Fibroblast of skin of left biceps (primary cell): ENCODE measurements at places on chromosomes 12 and 14.

GRCh38 chr12:879641-880040 lies 69.9 kb downstream of the RAD52 start:
- no peak for DNase-seq

DNA sequence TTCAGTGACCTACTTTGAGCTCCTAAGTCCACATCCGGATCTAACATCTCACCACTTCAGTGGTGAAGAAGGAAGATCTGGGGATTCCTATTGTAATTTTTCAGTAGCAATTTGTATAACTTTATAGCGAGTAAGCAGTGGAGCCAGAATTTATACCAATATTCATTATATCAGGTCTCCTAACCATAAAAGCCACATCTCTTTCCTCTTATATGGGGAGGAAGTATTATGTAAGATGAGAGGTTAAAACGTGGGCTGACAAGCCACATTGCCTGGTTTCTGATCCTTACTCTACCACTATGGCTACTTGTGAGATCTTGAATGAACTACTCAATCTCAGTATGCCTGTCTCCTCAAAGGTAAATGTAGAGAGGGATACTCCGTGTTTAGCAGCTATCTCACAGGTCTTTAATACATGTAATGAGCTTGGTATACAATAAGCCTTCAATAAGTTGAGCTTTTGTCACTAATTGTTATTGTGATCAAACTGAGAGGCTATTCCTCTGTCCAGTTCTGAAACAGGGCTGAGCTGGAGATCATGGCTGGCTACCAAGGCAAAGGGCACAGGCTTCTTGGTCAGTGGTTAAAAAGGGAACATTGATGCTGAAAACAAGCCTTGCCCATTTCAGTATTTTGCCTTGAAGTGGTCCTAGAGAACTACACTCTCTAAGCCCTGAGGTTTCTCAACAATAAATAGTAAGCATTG lies 3.3 kb upstream of the TMEM117 start:
- no peak for DNase-seq

GRCh38 chr12:41932470-41932991 lies 212.1 kb downstream of the GXYLT1 start:
- DNase-seq, result peak; percentile 5

DNA sequence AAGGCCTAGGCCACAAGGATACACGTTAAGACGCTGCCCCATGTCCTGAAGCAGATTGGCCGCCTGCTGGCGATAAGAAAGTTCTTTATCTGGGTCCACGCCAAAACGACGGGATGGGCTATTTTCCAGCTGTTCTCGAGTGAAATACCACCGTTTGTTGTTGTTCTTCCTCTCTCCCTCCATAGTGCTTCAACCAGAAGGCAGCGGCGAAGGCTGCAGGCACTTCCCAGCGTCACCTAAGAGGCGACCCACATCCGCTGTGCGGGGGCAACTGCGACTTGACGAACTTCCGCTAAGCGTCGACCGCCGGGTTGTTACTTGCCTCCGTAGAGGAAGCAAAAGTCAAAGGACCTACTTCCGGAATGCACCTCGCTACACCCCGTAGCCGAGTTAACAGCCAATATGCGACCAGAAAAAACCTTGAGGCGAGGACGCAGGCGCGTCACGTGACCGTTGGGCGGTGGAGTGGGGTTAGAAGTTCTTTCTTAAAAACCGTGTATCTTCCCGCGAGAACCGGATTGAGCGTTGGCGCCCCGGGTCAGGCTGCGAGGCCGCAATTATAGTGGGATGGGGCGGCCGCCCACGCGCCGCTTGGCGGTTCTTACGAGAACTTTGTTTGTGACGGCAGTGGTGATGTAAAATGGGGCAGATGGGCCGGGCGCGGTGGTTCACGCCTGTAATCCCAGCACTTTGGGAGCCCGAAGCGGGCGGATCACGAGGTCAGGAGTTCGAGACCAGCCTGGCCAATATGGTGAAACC lies at the start of gene CCNT1:
Gene CCNT1, minus strand, starts transcription at position 215 of the 759 bp plus-strand sequence. Its CDS starts 32 bp downstream, at position 183.
- DNase-seq, result peak; percentile 100

DNA sequence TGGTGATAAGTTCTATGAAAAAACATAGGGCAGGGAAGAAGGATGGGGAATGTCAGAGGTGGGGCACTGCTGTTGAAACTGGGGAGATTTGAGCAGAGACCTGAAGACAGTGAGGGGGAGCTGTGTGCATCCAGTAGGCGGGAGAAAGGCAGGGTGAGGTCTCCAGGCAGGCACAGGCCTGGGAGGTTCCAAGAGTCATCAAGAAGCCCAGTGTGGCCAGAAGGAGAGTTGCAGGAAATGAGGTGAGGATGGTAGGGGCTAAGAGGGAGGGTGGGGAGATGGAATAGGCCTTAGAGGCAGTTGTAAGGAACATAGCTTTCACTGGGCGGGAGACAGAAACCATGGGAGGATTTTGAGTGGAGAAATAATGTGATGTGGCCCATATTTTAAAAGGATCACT lies 341.8 kb downstream of the GLT1D1 start:
- no peak for DNase-seq

DNA sequence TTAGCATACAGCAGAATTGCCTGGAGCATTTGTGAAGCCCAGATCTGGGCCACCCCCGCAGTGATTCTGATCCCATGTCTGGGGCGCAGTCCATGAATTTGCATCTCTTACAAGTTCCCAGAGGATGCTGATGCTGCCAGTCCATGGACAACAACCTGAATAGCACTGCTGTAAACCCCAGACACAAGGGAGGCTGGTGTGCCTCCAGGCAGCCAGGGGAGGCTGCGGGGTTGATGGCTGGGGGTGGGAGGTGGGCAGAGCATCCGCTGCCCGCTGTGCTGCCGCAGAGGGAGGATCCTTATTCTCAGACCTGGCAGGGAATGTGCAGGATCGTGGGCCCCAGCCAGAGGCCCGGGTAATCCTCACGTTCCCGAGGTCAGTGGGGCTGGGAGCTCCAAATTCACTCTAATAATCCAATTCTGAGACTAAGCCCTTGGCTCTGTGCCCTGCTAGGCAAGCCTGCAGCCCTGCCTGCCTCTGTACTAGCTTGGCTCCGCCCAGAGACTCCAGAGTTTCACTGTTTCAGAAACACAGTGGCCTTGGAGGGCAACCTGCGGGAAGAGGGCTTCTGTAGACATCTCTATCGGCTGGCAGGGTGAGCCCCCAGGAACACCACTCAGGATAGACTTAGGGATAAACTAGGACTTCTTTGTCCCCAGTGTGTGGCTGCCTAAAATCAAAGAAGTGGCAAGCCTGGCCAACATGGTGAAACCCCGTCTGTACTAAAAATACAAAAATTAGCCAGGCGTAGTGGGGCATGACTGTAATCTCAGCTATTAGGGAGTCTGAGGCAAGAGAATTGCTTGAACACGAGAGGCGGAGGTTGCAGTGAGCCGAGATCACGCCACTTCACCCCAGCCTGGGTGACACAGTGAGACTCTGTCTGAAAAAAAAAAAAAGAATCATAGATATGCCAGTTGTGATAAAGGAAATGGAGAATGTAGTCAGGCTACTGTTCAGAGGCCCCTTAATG lies 17.8 kb upstream of the MLEC start:
- DNase-seq, result no peak

DNA sequence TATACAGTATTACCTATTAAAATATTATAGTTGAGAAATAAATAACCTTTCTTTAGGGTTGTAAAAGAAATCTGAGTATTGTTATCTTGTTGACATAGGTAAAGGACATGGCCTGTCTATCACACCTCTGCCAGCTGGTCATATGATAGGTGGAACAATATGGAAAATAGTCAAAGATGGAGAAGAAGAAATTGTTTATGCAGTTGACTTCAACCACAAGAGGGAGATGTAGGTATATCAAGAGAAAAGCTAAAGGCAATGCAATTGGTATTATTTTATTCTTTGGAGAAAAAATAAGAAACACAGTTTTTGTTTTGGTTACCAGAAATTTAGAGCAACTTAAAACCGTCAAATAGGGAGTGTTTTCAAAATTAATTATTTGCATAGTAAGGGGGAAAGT lies 13.5 kb downstream of the CPSF2 start:
- peak; percentile 18 for DNase-seq

GRCh38 chr14:78090864-78091263 lies 79.3 kb upstream of the NRXN3 start:
- DNase-seq, result no peak

- DNase-seq, result no peak
Measured at GRCh38 chr12:28771968-28772367, 377.1 kb upstream of the FAR2 start.

DNA sequence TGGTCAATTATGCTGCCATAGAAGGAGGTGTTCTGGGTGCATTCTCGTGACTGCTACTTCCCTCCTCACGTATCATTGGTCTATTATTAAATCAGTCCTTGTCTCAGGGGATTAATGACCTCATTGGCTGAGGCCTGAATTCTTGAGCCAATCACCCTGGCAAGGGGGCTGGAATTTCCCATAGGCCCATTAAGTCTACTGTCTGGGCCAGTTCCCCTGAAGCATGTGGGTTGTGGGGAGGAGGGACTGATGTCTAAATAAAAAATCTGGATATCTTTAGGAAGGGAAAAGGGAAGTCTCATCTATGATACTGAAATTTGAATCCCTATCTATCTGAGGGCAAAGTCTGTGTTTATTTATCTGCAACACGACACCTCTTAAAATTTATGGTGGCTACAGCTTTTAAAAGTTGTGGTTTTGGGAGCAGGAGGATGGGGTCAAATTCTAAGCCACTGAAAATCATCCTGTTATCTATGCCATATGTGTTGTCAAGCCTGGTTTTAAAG lies 71.9 kb downstream of the DYRK2 start:
- peak; percentile 90 for DNase-seq

GRCh38 chr12:75289753-75290152 lies 40.4 kb downstream of the CAPS2 start:
- DNase-seq, result no peak

DNA sequence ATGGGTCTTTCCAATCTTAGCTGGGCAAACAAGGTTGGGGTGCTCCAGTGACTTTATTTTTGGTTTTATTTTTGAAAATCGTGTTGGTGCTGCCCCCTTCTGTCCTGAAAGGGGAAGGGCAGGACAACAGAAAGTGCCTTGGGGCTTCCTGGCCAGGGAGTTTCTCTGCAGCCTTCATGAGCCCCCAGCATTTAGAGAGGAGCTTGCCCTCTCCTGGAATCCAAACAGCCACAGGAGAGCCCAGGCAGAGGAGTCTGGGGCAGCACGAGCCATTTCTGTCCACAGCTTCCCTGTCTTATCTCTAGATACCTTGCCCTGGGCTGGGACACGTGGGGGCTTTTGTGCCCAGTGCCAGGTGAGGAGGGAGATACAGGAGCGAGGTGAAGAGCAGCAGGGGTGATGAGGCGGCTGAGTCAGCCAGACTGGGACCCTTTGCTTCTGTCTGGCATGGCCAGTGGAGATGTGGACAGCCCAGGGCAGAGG lies 4.4 kb upstream of the C1RL start:
- DNase-seq, result no peak

GRCh38 chr12:104177663-104178501 lies 37.7 kb upstream of the TXNRD1 start:
- peak; percentile 91 for DNase-seq

GRCh38 chr12:64192644-64193444 lies 29.3 kb downstream of the KICS2 start:
- DNase-seq, result no peak

- no peak for DNase-seq
Measured at GRCh38 chr12:115857160-115857920, 420.2 kb downstream of the MED13L start.

DNA sequence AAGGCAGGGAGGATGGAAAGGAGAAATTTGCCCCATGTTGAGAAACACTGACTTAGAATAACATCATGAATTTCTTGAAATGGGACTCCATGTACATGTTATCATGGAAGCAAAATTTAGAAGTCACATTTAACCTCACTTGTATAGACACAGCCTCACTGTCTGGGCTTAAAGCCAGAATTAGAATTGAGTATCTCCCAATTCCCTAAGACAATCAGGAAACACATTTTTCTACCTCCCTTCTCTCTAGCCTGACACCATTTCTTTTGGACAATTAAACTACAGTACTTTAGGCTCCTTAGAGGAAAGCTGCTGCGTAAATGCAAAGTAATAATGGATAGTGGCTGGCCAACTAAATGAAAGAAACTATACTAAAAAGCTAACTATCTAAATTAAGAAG lies 795.5 kb downstream of the C12orf50 start:
- DNase-seq, result no peak

DNA sequence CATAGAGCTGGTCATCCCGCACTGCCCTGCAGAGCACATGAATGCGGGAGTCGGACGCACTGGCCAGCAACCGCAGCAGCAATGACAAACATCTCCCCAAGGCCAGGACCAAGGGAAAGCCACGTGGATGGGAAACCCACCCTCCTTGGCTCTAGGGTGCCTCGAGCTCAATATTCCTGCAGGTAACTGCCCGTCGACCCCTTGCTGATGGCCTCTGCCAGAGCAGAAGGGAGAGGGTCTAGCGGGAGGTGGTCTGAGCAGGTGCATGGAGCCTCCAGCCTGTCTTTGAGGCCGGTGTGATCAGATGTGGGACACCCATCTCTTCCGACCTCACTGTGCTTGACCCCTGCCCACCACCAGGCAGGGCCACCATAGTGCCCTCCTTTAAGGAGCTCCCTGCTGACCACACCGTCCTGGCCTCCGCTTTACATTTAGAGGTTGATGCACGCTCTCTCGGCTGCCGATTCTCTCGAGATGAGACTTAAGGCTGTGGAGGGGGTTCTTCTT lies 89.7 kb downstream of the PIWIL1 start:
- DNase-seq, result no peak

GRCh38 chr12:45582986-45583659 lies 146.4 kb upstream of the ARID2 start:
- DNase-seq, result no peak

DNA sequence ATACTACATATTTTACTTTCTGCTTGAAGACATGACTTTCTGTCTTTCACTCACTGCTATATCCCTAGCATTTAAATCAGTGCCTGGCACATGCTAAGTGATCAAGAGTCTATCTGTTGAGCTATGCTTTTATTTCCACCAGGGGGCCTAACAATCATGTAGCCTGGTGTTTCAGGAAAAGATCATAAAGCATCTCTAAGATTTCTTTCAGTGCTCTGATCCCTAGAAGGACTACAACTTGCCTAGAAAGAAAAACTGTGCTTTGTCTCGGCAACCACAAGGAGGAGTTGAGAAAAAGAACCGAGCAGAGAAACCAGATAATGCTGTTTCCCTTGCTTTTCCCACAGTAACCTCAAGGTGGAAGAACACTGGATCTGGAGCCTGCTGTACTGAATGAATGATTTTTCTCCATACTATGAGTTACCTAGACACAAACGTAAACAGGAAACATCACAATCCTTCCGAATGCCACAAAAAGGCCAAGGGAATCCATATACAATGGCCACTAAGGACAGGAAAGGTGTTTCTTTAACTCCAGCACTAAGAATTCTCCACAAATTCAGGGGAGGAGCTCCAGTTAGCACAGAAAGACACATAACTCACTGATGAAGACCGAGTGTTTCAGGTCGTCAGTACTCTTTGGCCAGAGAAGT lies 1.2 kb downstream of the CRY1 start:
- peak; percentile 91 for DNase-seq

GRCh38 chr12:90842477-90842876 lies 112.5 kb downstream of the CCER1 start:
- no peak for DNase-seq

GRCh38 chr14:64811676-64812075 lies 68.0 kb downstream of the SPTB start:
- no peak for DNase-seq

DNA sequence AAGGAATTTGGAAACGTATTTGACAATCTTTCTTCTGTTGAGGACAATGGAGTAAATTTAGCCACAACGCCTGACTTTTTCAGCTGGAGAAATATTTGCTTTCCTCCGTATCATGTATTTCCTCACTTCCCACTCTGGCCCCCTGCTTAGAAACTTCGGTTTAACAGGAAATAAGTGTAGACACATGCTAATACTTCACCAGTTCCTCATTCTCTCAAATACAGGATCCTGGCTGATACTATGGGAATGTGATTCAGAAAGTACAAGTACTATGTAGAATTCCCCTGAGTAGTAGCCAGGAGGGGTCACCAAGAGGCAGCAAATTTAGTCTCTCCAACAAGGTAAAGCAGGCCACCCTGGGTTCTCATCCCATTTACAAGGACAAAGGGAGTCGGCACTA lies 58.0 kb downstream of the FAR2 start:
- DNase-seq, result no peak
